ENCODE measurements at places on chromosomes 12 and 14.

DNA sequence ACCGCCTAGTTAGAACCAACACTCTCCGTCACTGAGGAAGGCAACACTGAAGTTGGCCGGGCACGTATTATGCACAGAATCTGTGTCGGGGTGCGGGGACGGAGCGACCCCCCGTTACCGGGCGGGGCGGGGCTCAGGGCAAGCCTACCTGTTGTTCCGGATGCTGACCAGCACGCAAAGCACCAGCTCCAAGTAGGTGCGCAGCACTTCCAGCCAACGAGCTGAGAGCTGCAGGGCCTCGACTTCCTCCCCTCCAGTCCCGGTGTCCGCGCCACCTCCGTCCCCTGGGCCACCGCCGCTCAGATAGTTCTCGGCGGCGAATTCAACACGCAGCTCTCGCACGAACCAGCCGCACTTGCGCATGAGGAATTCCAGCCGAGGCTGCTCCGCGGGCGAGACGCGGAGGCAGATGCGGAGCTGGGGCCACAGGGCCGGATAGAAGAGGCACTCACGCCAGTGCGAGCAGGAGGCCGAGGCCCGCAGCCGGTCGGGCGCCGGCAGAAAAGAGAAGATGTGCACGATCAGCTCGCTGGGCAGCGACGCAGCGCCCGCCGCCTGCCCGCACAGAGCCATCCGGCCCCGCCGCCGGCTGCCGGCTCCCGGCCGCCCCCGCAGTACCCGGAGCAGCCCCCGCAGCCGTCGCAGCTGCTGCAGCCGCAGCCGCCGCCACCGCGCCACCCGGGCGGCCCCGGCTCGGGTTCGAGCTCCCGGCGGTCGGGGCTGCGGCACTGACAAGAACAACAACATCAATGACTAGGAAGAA is 636 bp downstream of the FBXO33 start:
- peak; percentile 37 for DNase-seq

DNA sequence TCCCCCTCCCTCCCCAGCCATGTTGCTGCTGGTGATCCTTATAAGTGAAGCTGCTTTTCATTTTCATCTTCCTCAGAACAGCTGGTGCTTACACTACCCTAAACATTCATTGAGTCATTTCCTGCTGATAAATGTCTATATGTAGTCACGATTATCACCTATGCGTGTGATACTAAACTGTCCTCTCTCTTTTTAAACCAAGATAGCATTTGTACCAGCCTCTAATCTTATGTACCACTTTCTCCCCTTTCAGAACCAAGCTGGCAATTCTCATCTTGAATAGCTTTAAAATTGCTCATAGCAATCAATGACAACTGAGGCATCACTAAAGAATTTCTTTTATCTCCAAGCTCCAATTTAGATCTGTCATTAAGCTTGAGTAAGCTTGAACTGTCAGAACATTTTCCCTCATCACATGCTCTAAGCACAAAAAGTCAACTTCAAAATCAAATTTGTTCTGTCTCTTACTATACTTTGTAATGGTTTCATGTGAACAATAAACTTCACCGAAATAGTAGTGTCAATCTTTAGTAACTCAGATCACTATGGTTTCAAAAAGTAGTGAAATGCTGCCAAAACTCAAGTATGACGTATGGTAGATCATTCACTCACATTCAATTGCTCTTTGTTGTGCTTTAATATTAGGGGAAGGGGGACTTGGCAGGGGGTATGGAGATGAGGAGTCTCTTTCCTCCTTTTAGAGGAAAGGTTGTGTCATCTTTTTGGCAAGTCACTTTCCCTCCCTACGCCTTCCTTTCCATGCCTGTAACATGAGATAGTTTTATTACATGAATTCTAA is 178.1 kb upstream of the NOVA1 start:
- peak; percentile 39 for DNase-seq

DNA sequence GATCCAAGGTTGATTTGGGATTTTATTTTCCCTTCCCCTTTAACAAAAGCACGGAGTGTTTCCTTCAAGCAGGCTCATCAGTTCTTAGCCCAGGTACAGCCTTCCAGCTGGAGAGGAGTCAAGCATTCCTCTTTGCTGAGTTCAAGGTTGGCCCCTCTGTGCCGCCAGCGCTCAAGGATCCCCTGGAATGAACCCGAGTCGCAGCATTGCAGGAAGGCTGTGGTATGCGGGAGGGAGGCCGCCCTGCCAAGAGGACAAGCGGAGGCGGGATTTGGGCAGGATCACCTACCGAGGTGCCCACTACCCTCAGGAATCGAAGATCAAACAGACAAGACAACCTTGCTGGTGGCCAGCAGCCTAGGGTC is 53.9 kb upstream of the NCOR2 start:
- peak; percentile 44 for DNase-seq

DNA sequence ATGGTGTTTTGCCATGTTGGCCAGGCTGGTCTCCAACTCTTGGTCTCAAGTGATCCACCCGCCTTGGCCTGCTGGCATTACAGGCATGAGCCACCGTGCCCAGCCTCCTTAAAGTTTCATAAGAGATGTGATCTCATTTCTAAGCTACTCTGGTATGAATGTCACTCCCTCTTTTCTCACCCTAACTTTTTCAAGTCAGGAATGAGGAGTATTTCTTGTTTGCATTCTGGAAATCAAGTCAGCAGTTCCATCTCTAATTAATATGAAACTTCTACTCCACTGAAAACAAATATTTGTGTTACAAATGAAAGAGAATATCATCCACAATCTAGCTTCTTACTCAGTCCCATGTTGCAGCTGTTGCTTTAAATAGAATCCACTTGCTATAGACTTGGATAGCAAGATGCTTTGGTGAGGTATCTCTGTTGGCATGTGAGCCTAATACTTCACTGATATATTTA is 61.3 kb downstream of the ARF6 start:
- peak; percentile 46 for DNase-seq

- no peak for DNase-seq
Measured at GRCh38 chr12:131499160-131499863, 211.6 kb upstream of the SFSWAP start.

DNA sequence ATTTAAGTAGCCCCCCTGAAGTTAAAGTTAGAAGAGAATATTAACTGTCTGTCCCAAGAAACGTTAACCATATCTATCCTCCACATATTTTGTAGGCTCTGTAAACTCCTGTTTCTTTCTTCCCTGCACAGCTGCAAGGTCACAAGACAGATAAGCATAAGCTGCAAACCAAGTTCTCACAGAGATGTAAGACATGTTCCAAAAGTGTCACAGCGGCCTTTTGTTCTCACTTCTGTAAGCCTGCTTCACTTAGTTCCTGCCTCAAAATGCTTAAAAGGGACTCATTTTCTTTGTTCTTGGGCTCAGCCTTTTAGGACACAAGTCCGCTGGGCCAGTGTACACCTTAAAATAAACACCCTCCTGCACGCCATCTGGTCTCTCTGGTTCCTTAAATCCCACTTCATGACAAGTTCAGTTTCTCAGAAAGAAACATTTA is 3.2 kb downstream of the RNASE1 start:
- DNase-seq, result no peak

- DNase-seq, result no peak
Measured at GRCh38 chr12:110015132-110015531, 15.9 kb downstream of the ANKRD13A start.

DNA sequence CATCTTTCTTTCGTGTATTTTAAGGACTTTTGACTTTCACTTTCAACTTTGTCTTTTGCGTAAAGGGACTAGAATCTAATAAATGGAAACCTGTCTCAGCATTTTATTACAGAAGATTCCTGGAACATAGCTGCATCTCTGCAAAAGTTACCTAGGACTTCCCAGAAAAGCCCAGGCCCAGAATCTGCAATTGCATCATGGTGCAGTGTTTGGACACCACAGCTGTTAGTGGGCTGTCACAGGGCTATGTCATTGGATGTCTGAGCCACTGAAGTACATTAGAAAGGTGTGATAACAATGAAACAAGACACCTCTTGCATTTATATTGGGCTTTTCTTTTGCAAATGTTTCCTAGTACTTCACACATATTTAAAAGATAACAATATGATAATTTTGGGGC is 199.9 kb upstream of the IGF1 start:
- DNase-seq, result no peak

- peak; percentile 98 for DNase-seq
Measured at GRCh38 chr12:89179983-89180382, 172.3 kb downstream of the DUSP6 start.

DNA sequence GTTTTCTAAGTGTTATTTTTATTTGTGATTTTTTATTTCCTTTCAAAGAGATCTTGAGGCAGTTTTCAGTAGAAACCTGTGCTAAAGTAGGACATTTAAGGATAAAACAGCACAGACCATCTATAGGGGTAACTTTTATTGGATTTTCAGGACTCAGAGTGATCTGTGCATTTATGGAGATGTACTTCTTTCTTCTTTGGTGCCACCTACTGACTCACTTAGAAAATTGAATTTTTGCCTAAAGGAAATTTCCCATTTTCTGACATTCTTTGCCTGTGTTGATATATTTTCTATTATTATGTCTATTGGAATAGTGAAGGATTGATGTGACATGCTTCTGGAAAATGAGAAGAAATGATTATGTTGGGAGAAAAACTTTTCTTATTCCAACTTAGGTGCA is 113.0 kb downstream of the UNC79 start:
- DNase-seq, result peak; percentile 60

DNA sequence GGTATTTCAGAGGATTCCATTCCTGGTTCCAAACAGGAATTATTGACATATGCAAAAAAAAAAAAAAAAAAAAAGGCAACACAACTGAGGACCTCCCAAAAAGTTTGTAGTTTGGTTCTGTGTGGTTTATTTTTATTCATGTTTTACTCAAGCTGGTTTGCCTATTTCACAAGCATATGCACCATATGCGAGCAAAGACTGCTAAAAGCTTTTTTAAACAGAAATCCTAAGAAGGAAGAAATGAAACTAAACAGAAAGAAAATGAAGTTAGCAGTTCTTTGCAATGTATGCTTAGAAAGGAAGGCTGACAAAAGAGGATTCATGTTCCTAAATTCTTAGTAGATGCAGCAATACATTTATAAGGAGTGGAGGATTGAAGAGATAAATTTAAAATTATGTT is 487.6 kb upstream of the FLRT2 start:
- no peak for DNase-seq

- peak; percentile 13 for DNase-seq
Measured at GRCh38 chr12:28742791-28743190, 406.3 kb upstream of the FAR2 start.

GRCh38 chr14:50920482-50921230 is 23.6 kb downstream of the PYGL start:
- peak; percentile 78 for DNase-seq

DNA sequence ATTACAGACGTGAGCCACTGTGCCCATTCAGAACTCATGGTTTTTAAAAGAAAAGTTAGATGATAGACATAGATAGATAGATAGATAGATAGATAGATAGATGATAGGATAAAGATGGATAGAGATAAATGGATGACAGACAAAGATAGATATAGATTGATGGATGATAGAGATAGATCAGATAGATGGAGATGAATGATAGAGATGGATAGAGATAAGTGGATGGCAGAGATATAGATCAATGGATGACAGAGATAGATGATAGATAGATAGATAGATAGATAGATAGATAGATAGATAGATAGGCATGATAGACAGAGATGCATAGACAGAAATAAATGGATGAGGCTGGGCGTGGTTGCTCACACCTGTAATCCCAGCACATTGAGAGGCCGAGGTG is 13.7 kb upstream of the SLC25A3 start:
- DNase-seq, result no peak

DNA sequence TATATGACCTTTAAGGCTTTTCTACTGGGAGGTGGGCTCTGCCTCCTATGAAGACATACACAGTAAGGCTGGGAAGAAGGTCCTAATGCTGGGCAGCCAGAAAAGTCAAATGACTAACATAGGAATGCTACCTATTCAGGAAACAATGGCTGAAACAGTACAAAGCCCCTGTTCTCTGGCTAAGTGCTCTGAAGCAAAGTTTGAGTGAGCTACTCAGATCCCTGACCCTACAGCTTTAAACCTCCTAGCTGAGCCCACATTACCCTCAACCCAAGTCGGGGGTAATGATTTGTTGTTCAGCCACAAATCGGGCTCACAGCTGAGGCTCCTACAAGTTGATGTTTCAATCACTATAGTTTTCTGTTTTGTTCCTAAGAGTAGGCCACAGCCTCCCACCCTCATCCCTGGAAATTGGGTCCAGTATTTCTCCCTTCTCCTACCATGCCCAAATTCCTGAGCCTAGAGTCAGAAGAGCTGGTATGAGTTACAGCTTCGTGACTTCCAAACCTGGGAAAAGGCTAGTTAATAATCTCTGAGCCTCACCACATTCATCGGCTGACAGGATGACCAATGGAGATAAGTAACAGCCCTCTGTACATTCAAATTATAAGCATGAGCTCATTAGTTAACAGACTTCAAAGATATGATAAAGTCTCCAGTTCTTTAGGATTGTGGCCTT is 46.5 kb downstream of the BTBD7 start:
- peak; percentile 38 for DNase-seq

DNA sequence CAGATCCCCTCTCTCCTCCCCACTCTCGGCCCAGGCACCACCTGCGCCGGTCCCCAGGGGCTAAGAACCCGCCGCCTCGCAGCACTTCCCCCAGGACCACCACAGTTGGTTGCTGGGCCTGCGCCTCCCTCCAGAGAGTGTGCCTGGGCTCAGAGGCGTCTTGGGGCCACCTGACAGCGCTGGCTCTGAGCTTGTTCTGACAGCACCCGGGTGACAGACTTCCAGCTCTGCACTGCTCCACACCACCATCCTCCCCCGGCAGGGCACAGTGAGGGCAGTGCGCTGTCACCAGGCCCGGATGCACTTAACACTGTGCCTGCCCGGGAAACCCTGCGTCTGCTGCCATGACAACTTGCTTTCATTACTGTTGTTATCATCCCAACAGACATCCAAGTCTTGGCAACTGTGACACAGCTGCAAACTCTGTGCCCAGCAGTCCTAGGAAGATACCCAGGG is 6.6 kb downstream of the BRF1 start:
- peak; percentile 25 for DNase-seq

DNA sequence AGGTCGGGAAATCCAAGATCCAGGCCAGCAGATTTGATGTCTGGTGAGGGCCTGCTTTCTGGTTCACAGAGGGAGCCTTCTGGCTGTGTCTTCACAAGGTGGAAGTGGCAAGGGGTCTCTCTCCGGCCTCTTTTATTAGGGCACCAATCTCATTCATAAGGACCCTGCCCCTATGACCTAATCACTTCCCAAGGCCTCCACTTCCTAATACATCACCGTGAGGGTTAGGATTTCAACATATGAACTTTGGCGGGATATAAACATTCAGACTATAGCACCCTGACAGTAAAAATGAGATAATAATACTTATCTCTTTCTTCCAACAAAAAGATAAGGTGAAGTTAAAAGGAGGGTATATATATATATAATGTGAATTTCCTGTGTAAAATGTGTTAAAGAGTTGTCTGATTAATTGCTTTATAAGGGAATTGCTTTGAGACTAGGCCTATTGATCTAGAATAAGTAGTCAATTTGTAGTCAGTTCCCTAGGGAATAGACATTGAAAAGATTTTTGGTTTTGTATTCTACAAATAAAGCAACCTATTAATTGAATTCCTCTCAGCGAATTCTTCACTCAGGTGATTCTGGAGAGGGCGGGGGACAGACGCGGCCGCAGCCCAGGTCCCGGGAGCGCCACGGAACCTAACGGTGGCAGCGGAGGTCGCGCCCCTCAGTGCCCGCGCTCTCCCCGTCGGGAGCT is 516 bp upstream of the LGALS3 start:
- DNase-seq, result no peak

GRCh38 chr12:132147423-132148367 is 3.4 kb downstream of the NOC4L start:
- DNase-seq, result no peak
